ENCODE measurements at places on chromosomes 2 and 18. TPM values are rescaled to one million over a fixed set of nuclear protein-coding genes. Genes with fewer than 3 reads are reported as not detected.

DNA sequence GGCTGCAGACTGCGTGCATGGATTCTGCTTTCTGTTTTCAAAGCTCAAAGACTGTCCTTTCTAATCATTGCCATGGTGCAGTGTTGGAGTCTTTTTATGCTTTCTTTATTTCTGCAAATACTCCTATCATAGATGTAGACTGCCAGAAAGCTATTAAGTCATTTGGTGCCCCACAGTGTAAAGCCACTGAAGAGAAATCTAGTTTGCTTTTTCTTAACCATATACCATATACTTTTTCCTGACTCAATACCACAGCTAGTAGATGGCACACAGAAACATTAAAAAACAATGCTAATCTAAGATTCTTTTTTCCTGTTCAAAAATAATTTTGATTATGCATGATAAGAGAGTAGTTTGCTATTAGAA, 109.9 kb upstream of the RAB27B start:
- no peaks in the 10 kb centered on the region for H3K36me3 ChIP-seq
- H3K27me3 ChIP-seq = no peaks in the 10 kb centered on the region
- H3K4me1 ChIP-seq = 0 out of 2 replicates have a peak, but pooled peaks cover 6% of the 10 kb centered on the region
- no peak for DNase-seq
- H3K27ac ChIP-seq = no peak overlapping the region
- no peak overlapping the region for H3K4me3 ChIP-seq

- no peaks in the 10 kb centered on the region for H3K27me3 ChIP-seq
- no peak for DNase-seq
- no peak overlapping the region for H3K27ac ChIP-seq
- H3K4me3 ChIP-seq = no peak overlapping the region
- H3K4me1 ChIP-seq = no peaks in the 10 kb centered on the region
Measured at GRCh38 chr2:220310451-220310861, 683.0 kb downstream of the SLC4A3 start.

GRCh38 chr18:48554610-48555400, 16.0 kb downstream of the CTIF start:
- H3K36me3 ChIP-seq = no peaks in the 10 kb centered on the region
- no peak for DNase-seq
- no peak overlapping the region for H3K27ac ChIP-seq
- no peaks in the 10 kb centered on the region for H3K27me3 ChIP-seq
- no peaks in the 10 kb centered on the region for H3K4me1 ChIP-seq
- no peak overlapping the region for H3K4me3 ChIP-seq

DNA sequence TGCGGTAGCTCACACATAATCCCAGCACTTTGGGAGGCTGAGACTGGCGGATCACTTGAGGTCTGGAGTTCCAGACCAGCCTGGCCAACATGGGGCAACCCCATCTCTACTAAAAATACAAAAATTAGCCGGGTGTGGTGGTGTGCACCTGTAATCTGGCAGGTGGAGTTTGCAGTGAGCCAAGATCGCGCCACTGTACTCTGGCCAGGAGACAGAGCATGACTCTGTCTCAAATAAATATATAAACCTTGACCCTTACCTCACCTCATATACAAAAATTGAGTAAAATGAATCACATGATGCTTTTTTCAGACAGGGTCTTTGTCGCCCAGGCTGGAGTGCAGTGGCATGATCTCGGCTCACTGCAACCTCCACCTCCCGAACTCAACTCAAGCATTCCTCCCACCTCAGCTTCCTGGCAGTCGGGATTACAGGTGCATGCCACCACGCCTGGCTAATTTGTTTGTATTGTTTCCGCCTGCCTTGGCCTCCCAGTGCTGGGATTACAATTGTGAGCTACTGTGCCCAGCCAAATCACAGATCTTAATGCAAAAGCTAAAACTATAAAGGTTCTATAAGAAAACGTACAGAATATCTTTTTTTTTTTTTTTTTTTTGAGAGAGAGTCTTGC, 25.3 kb downstream of the XPO1 start:
- peaks cover 54% of the 10 kb centered on the region for H3K36me3 ChIP-seq
- H3K27ac ChIP-seq = no peak overlapping the region
- no peaks in the 10 kb centered on the region for H3K4me1 ChIP-seq
- H3K27me3 ChIP-seq = no peaks in the 10 kb centered on the region
- no peak for DNase-seq

Gene ASB3
- 9.3 TPM for total RNA-seq

Gene NRBP1
- 66.6 TPM for total RNA-seq

Measured in PC-3 (cell line).